ENCODE measurements at places on chromosomes 11 and 22. TPM values are rescaled to one million over a fixed set of nuclear protein-coding genes. Genes with fewer than 3 reads are reported as not detected.
A peak's percentile ranks its signal among the peaks of the same experiment; 100 is the strongest.

The RHOD gene
- not detected for total RNA-seq

The NECTIN1 gene
- 0.34 TPM for total RNA-seq

The IL17REL gene
- total RNA-seq = not detected

The FUT4 gene
- total RNA-seq = 6.5 TPM

The ANO1 gene
- total RNA-seq = not detected

The OR4C46 gene
- total RNA-seq = not detected

DNA sequence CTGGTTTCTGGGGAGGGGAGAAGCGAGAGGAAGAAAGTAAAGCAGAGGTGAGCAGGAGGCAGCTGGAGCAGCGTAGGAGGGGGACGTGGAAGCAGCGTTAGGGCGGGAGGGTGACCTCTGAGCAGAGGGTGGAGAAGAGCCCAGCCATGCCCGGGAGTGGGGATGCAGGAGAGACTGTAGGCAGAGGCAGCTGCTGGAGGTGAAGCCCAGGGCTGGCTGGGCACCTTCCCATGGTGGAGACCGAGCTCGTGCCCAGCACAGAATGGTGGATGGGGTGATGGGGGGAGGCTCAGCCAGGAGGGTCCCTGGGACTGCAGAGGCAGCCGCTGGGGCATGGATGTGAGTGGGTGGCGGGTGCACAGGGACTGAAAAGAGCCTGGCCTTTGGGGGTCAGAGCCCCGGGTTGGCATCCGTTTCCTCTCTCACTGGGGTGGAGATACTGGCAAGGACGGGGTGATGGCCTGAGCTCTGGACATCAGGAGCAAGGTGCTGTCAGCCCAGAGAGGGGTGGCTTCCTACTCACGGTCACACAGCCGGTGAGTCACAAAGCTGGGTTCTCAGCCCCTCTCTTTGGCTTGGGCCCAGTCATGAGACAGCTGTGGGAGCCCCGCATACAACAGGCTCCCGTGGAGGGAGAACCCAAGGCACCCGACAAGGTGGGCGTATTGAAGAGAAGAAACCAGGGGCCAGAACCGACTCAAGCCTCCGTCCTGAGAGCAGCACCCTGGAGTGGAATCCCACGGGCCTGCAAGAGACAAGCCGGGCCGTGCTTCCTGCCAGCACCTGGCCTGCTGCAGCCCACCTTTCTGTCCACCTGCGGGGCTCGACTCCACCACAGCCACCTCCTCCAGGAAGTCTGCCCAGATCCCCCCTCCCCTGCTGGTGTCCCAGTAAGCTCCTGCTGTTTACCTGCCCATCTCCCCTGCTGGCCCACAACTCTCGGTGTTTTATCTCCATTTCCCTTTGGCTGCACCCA, 45.8 kb upstream of the FGF3 start:
- H3K4me3 ChIP-seq = no peak overlapping the region
- H3K4me1 ChIP-seq = no peaks in the 10 kb centered on the region
- no peaks in the 10 kb centered on the region for H3K36me3 ChIP-seq
- H3K27me3 ChIP-seq = peaks cover 6% of the 10 kb centered on the region

GRCh38 chr11:72228229-72228843, 3.8 kb downstream of the INPPL1 start:
- no peak overlapping the region for H3K4me3 ChIP-seq
- peaks cover 22% of the 10 kb centered on the region for H3K4me1 ChIP-seq
- no peak for DNase-seq
- H3K36me3 ChIP-seq = peaks cover 35% of the 10 kb centered on the region
- H3K27me3 ChIP-seq = no peaks in the 10 kb centered on the region
- no peak overlapping the region for H3K27ac ChIP-seq

- DNase-seq = no peak
- peaks cover 38% of the 10 kb centered on the region for H3K4me1 ChIP-seq
- H3K36me3 ChIP-seq = peaks cover 44% of the 10 kb centered on the region
- no peak overlapping the region for H3K4me3 ChIP-seq
- peak overlapping the region; percentile 54 for H3K27ac ChIP-seq
- H3K27me3 ChIP-seq = no peaks in the 10 kb centered on the region
These were observed 2.9 kb downstream of the YDJC start for GRCh38 chr22:21626735-21627469.

GRCh38 chr11:47506795-47507562, 46.0 kb downstream of the CELF1 start:
- H3K4me1 ChIP-seq = peaks cover 54% of the 10 kb centered on the region
- peaks cover 23% of the 10 kb centered on the region for H3K36me3 ChIP-seq
- H3K4me3 ChIP-seq = peak overlapping the region; percentile 3
- H3K27ac ChIP-seq = peak overlapping the region; percentile 51
- no peaks in the 10 kb centered on the region for H3K27me3 ChIP-seq

DNA sequence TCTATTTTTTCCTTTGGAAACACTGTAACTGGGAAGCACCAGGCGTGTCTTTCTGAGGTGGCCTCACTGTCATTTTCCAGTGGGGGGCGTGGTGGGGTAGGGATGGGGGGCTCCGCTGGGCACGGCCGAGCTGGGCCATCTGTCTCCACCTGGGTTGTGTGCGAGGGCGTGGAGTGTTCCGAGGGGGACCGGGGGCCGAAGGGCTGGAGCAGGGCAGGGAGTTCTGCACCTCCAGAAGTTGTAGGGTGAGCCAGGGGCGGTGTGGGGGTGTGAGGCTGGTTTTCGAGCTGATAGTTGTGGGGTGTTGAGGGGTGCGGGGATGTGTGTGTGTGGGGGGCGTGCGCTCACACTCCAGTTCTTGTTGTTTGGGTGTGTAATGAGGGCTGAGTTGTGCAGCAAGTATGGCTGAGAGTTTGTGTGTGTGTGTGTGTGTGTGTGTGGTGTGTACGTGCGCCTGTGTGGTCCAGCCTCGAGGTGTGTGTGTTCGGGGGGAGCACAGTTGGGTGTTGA, 10.8 kb downstream of the YPEL4 start:
- peak overlapping the region; percentile 77 for H3K27ac ChIP-seq
- no peak for DNase-seq
- peaks cover 27% of the 10 kb centered on the region for H3K4me1 ChIP-seq
- peak overlapping the region; percentile 77 for H3K4me3 ChIP-seq
- H3K27me3 ChIP-seq = peaks cover 28% of the 10 kb centered on the region
- H3K36me3 ChIP-seq = no peaks in the 10 kb centered on the region

- H3K27me3 ChIP-seq = no peaks in the 10 kb centered on the region
- no peak overlapping the region for H3K27ac ChIP-seq
- no peak for DNase-seq
- no peak overlapping the region for H3K4me3 ChIP-seq
- H3K4me1 ChIP-seq = peaks cover 30% of the 10 kb centered on the region
- H3K36me3 ChIP-seq = peaks cover 7% of the 10 kb centered on the region
These were observed 18.4 kb downstream of the ZMAT5 start for GRCh38 chr22:29748248-29748893.

DNA sequence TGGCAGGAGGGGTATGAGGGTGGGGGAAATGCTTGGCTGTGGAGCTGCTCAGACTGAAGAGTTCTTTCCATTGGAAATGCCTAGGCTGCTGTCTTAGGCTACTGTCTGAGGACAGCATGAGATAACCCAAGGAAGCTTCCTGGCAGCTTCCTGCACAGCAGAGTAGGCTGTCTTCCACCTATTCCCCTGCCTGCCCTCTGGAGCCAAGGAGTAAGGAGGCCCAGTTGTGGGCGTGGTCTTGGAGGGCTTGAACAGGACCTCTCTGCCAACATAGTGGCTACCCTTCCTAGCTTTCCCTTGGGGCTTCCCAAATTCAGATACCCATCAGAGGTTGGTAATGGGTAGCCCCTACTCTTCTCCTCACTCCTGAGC, 25.9 kb downstream of the PHLDB1 start:
- H3K36me3 ChIP-seq = no peaks in the 10 kb centered on the region
- H3K4me3 ChIP-seq = no peak overlapping the region
- H3K27me3 ChIP-seq = peaks cover 4% of the 10 kb centered on the region
- peaks cover 6% of the 10 kb centered on the region for H3K4me1 ChIP-seq
- H3K27ac ChIP-seq = no peak overlapping the region

DNA sequence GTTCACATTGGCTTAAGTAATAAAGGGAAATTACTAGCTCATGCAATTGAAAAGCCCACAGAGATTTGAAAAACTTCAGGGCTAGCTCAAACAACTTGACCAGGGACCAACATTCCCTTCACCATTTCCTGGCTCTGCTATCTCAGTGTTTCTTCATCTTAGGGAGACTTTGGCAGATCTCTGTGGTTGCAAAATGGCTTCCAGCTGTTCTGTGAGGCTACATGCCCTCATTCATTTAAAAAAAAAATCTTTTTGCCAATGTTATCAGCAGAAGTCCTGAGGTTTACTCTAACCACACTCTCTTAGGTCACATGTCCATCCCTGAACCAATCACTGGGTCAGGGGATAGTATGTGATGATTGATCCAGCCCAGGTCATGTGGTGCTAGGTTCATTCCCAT, 13.9 kb upstream of the RASSF10 start:
- H3K27ac ChIP-seq = no peak overlapping the region
- H3K4me1 ChIP-seq = no peaks in the 10 kb centered on the region
- no peak for DNase-seq
- H3K36me3 ChIP-seq = no peaks in the 10 kb centered on the region

DNA sequence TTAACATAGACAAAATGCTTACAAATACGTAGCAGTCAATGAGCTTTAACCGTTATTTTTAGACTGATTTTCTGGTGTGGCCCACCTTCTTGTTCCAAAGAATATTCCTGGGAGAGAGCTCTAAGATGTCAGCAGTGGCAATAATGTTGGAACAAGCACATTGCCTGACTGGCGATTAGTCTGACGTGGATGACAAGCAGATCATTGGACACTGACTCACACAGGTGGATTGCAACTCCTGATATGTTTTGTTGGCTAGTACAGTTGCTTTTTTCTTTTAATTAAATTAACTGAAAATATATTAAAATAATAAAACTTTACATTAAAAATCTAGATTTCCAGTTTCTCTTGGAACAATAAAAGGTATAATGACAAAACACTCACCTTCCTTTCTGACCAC, 78.0 kb downstream of the TENM4 start:
- no peak for DNase-seq
- no peaks in the 10 kb centered on the region for H3K4me1 ChIP-seq
- no peak overlapping the region for H3K27ac ChIP-seq
- no peaks in the 10 kb centered on the region for H3K36me3 ChIP-seq
- no peaks in the 10 kb centered on the region for H3K27me3 ChIP-seq

DNA sequence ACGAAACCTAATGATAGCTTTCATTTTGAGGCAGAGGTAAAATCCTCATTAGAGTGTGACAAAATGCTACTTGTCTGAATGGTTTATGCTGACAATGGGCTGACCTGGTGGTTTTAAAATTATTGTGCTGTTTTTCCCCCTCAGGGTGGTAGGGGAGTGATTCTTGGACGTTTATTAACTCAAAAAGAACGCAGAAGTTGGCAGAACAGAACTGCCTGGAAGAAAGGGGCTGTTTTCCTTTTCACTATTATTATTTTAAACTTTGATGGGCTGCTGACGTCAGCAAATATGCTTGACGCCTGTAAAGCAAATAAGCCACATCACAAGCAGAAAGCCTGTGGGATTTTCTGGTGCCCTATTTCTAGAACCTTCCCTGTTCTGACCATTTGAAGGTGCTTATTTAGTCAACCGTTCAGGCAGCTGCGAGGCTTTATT, 4.0 kb downstream of the RASSF10 start:
- H3K4me3 ChIP-seq = no peak overlapping the region
- DNase-seq = no peak
- peaks cover 54% of the 10 kb centered on the region for H3K27me3 ChIP-seq
- H3K4me1 ChIP-seq = peaks cover 5% of the 10 kb centered on the region
- H3K27ac ChIP-seq = no peak overlapping the region
- H3K36me3 ChIP-seq = no peaks in the 10 kb centered on the region

GRCh38 chr11:13169709-13170108, 107.9 kb upstream of the BMAL1 start:
- H3K27ac ChIP-seq = no peak overlapping the region
- no peak for DNase-seq
- H3K4me3 ChIP-seq = no peak overlapping the region

DNA sequence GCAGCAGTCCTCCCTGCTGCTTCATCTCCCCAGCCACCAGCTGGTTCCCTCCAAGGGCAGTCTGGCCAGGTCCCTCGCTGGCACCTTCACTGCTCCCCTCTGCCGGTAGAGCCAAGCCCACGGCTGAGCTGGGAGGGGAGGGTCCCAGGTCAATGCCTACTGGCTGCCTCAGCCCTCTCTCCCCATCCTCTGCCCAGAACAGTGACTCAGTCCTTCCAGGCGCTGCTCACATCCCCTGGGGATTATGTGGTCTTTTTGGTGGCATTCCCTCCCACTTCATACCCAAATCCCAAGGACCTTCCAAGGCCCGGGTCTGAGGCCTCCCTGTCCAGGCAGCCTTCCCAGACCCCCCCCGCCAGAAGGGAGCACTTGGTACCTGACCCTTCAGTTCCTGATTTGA, 44.9 kb downstream of the WNT7B start:
- peaks cover 5% of the 10 kb centered on the region for H3K27me3 ChIP-seq
- H3K27ac ChIP-seq = no peak overlapping the region
- no peaks in the 10 kb centered on the region for H3K4me1 ChIP-seq
- DNase-seq = no peak

GRCh38 chr11:101707477-101707876, 123.7 kb upstream of the TRPC6 start:
- no peaks in the 10 kb centered on the region for H3K27me3 ChIP-seq
- H3K4me1 ChIP-seq = no peaks in the 10 kb centered on the region
- H3K36me3 ChIP-seq = no peaks in the 10 kb centered on the region
- no peak overlapping the region for H3K27ac ChIP-seq
- no peak overlapping the region for H3K4me3 ChIP-seq
- no peak for DNase-seq

GRCh38 chr11:128860571-128861361, 6.3 kb downstream of the KCNJ1 start:
- no peak overlapping the region for H3K27ac ChIP-seq
- no peaks in the 10 kb centered on the region for H3K36me3 ChIP-seq
- no peak for DNase-seq
- no peak overlapping the region for H3K4me3 ChIP-seq

DNA sequence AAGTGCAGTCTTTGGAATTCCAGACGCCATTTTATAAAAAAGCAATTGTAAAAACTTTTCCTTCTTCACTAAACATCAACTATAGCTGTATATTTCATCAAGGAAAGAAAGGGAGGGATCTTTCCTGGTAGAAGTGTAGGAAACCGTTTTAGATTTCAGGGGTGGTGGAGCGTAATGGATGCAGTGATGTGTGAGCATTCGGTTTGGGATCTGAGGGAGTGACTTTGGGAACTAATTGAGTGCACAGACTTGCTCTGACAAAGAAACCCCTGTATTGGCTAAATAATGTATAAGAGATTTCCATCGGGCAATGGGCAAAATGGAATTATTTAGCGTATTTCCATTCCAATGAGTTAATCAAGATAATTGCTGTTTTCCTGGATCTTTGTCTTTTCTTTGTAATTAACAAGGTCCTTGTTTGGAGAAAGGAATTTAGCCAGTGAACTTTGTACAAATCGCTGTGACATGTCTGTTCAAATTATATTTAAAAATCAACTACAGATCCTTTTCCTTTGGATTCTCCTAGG, 125.0 kb upstream of the NARS2 start:
- DNase-seq = no peak
- no peaks in the 10 kb centered on the region for H3K36me3 ChIP-seq
- no peak overlapping the region for H3K4me3 ChIP-seq
- H3K4me1 ChIP-seq = no peaks in the 10 kb centered on the region

Data from activated CD8-positive, alpha-beta T cell treated with anti-CD3 and anti-CD28 coated beads, Interleukin-2, amount 10 ng/mL, durations not matched to agents 7 days and 5 days (primary cell).